Lower leg skin (tissue), 4 donors: ENCODE measurements at places on chromosomes 5 and 9.

GRCh38 chr9:76475686-76476085 is 16.7 kb downstream of the GCNT1 start:
- DNase-seq, result no peak

GRCh38 chr5:6785861-6786180 is 72.6 kb downstream of the TENT4A start:
- no peak for DNase-seq

DNA sequence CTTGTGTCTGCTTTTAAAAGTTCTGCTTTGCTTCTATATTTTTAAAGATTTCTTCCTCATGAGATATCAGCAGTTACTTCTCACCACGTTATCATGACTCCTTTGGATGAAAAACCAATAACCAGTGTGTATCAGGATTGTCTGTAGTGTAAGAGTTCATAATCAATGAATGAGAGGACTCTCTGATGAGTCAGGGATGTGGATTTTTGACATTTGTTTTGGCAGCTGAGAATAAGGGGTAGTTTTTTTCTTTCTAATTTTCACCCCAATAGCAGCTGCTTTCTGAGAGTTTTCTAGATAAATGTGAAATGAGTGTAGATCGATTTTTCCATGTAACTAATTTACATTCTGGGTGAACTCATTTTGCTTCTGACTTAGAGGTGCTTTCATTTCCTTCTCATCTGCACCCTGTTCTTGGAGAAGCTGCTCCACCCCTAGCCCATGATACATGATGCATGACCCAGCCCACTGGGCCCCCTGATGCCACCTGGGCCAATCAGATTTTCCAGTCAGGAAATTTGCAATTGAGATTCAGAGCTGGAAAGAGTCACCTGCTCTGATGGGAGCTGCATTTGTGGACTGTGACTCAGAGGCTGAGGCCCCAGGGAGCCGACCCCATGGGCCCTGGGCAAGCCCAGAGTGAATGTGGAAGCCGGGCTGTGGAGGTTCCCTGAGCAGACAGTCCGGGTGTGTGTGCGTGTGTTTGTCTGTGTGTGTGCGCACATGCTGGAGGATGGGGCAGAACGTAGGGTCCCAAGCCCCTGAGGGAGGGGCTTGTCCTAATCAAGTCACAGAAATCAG is 159.3 kb downstream of the RGS3 start:
- peak; percentile 81 for DNase-seq

DNA sequence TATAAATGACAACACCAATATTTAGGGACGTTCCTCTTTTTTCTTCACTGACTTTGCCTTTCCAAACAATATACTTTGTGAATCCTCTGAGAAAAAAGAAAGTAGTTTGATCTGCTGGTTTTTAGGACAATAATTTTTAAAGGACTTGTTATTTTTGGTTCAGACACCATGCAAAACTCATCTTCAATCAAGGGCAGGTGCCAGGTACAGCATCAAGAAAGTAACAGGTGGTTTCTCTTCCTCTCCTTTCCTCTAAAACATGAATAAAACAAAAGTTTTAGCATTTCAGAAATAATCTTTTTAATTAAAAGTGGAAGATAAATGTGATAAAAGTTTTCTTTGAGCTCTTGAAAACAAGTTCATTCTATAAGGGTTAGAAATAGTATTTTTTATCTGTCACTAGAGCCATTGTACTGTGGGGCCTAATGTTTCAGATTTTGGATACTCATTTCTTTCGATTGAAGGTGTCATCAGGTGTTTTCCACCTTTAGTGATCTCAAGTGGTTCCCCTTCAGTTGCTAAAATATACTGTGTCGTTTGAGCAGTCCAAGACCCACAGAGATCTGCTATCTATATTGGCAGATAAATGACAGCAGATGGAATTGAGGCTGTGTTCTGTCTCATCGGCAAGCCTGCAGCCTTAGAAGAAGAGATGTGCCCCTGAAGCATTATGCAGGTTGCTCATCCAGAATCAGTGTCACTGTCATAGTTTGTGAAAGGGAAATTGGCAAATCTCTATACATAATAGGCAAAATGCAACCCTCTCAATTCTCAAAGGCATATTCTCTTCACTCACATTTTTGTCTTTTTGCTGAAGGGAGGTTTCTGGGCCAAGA is 499.7 kb downstream of the PDE4D start:
- DNase-seq, result no peak

DNA sequence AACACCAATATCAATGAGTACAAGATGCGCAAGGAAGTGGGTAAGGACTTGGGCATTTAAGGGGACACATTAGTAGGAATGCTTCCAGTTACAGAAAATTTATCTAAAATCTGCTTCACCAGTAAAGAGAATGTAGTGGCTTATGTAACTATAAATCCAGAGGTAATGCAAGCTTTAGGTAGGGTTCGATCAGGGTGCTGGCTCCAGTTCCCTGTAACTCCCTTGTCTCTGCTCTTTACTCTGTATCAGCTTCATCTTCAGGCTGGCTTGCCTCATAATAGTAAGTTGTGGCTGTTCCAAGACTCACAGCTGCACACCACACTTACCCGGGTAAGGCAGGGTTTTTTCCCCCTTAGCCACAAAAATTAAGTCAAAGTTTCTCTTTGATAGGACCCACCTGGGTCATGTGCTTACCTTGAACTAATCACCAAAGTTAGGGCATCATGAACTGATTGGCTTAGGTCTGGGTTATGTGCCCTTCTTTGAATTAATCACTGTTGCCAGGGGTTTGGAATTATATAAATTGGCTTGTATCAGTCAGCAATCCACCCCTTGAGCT is 35.5 kb downstream of the ARHGEF37 start:
- DNase-seq, result no peak

GRCh38 chr5:52727576-52727975 is 60.1 kb upstream of the ITGA1 start:
- no peak for DNase-seq

DNA sequence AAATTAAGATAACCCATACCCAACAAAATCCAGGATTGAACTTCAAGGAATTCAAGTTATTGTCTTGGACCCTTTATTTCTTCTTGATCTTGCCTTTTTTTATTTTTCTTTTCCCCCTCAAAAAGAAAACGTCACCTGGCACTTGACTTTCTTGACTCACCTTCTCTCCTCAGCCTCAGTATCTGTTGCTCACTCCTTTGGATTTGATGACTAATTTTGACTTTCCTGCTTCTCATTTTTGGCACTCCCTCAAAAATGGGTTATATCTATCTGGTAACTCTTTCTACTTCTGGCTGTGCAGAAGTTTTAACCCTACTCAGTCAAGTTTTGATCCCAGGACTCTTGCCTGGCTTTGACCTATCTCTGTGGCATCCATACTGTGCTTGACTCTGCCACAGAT is 66.6 kb upstream of the SPATA31D4 start:
- DNase-seq, result no peak

DNA sequence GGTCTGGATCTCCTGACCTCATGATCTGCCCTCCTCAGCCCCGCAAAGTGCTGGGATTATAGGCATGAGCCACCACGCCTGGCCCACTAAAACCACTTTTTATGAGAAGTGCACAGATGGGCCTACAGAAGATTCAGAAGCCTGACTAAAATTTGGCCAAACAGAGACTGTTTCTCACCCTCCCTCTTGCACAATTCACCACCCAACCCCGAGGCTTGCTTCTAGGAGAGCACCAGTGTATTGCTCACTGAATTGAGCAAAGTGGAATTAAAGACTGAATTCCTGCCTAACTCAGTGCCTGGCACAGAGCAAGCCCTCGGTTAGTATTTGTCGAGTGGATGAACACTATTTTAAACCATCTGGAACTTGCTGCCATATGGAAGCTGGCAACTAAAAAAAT is 3.4 kb upstream of the DCTN4 start:
- no peak for DNase-seq

DNA sequence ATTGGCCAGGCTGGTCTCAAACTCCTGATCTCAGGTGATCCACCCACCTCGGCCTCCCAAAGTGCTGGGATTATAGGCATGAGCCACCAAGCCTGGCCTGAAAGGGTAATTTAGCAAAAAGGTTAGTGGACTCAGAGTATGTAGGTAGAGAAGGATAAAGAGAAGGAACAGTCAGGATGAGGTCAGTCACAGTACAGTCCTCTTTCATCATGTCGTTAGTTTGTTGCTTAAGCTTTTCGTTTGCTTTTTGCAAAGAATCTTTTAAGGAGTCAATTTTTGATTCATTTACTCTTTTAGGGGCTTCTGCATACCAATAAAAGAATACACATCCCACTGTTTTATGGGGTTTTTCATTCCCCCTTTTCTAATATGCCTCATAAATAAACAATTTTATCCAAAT is 17.8 kb upstream of the GBGT1 start:
- no peak for DNase-seq

GRCh38 chr5:35159370-35159742 is 70.9 kb downstream of the PRLR start:
- no peak for DNase-seq

DNA sequence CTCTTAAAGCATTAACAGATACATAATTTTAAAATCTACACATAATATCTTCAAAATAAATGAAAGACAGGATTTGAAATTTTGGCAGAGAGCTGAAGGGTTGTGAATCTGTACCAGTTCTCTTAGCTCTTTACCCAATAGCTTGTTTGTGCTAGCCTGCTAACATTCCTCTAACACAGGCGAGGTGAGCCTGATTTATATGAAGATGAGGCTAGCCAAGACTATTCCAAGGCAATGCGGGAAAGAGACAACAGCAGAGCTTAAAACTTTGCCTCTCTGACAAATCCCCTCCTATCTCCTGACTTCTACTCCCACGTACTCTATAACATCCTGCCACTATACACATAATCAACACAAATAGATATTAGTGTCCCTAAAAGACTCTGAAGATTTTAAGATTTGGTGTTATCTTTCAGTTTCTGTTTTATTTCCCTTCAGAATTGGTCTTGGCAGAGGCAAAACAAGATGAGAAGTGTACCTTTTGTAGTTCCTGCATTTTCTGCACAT is 745.6 kb upstream of the ZNF608 start:
- DNase-seq, result no peak

DNA sequence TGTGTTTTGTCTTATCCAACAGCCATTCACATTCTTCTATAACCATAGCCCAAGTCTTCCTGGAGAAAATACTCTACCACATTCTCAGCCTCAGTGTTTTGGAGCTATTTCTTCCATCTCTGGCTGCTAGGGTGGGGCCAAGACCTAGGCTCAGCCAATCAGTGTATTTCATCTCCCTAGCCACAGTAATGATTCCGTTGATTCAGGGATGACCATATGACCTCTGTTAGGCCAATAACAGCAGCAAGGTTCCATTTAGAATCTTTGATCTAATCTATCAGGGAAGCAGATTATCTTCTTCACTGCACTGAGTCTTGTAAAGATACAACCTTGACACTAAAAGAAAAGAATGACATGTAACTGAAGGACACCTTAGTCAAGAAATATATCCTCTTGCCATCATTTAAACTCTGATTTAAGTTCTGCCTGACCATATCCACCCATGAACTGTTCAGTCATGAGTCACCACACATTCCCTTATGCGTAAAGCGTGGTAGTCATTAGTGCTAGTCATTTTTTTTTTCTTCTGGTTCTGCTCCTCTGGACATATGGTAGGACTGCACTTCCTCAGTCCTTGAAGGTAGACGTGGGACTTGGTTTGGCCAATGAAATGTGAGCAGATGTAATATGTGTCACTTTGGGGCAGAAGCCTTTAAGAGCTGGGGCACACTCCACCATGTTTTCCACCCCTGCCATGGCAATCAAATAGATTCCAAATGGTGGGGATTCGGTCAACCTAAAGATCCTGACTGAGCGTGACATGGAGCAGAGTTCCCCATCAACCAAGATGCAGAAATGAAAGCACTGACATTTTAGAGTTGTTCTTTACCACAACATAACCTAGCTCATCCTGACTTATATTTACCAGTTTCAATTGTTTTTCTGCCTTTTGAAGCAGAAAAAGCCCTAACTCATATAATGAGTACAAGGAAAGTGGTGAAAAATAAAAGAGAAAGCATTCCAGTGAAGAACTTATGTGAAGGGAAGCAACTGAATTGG is 12.7 kb upstream of the PRELID2 start:
- DNase-seq, result no peak

DNA sequence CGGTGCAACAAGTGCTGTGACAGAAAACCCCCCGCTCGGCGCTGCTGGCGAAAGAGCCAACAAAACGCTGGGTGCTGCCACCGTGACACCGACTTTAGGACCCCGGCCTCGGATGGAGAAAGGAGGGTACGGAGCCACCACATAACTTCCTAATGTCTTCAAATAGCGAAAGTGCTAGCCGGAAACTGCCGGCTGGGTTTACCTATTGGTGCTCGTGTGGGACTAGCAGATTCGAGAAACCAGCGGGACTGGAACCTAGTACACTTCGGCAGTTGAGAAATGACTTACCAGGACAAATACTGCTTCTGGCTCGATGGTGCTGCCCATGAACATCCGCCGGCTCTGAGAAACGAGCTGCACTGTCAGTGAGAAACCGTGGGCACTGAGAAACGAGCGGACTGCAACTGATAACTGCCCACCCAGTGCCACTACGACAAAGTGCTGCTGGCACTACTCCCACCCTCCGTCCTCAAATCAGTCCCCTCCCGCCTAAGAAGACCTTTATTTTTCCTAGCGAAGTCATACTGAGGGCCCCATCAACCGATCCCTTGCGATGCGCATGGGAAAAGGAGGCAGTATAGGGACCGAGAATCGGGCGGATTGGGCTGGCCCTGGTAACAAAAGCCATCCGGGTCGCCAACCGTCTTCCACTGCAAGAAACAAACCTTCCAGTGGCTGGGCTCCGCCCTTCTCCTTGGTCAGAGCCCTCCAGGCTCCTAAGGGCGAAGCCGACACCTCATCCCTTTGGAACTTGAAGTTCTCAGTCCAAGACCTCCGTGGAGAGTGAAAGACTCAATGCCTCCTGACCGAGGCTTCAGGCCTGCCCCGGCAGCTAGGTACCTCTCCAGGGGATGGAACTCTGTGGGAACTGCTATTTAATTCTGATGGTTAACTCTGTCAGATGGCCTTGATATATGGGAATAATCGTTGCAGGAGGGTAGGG is 27.0 kb upstream of the ANXA2R start:
- peak; percentile 91 for DNase-seq

DNA sequence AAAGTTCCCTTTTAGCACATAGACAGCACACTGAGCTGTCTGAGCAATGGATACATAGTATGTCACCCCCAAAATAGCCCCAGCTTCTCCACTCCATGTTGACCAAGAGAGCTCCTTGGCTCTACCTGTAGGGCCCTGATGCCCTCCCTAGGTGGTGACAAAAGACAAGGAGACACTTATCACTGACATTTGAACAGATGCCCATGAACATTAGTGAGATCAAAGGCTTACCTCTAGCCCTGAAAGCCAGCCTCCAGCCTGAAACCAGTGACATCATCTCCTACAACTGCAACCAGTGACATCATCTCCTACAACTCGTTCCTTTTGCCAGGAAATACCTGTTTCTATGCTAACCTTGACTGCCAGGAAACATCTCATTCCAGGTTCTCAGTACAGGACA is 122.7 kb downstream of the FSTL4 start:
- peak; percentile 40 for DNase-seq

GRCh38 chr9:20805766-20806165 is 121.7 kb downstream of the FOCAD start:
- no peak for DNase-seq

DNA sequence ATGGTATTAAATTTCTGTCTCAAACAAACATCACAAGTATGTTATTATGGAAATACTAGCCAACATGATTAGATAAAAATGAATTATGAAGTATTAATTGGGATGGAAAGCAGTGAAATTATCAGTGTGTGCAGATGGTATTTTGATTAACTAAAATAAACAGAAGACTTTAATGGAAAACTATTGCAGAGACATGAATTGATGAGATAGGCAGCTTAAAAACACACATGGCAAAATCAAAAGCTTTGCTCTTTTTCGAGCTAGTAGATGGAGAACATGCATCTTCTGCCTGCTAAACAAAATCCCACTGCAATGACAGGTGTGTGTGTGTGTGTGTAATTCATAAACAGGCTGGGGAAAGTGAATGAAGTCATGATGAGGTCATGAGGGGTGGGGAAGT is 426.2 kb downstream of the MTRR start:
- DNase-seq, result no peak
